Calu3 (cell line): ENCODE measurements at places on chromosomes 1 and 21.

DNA sequence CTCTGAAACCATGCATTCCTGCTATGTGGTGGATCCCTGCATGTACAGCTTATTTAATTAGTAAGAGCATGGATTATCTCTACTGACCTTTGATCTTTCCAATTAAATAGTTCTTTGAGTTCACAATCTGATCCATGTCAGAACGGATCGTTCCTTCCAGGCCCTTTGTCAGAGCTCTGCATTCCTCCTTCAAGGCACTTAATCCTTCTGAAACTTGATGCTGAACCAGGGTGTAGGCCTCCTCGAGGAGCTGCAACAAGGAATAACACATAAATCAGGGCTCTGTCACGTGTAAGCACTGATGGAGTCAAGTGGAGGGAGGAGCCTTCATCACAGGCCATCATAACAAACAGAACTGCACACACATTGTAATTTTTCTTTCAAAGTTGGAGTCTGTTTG is 68.4 kb upstream of the EDEM3 start:
- DNase-seq, result no peak

- DNase-seq, result no peak
These were observed 318.1 kb downstream of the HHIPL2 start for GRCh38 chr1:222229672-222230312.

DNA sequence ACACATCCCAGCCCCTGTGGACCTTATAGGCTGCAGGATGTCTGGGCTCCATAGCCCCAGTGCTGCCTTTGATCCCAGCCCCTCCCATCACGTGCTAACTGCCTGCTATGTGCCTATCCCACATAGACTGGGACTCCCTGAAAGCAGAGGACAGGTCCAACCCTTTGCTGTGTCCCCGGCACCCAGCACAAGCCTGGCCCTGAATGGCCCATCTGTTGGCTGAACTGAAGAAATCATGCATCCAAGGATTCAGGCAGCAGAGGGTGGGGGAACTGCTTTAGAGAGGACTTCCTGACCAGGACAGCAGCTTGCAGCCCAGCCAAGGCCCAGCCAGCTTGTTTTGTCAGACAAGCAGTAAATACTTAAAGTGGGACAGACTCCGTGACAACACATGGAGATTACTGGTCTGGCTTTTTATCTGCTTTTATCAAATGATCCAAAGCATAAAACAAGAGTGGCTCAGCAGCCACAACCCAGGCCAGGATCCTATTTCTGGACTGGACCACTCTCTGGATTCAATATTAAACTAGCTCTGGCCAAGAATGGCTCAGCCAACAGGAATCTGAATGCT is 69.3 kb downstream of the GLIS1 start:
- DNase-seq, result no peak

- no peak for DNase-seq
These were observed 10.7 kb downstream of the SNX7 start for GRCh38 chr1:98672189-98672588.

DNA sequence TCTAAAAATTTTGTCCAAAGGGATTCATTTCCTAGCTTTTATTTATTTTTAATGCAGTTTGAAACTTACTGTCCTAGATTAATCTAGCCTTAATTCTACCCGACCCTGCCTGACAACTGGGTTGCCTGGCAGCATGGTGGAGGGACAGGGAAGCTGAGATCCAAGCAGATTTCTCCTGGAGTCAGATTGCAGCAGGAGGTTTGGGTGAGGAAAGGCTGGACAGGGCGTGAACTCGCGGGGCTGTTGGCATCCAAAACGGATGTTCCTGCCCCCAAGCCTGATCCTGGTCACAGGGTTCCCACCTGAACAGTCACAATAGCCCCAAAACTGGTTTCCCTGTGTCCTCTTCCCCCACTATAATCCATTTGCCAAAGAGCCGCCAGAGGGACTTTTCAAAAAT is 23.2 kb downstream of the TCEA3 start:
- no peak for DNase-seq

DNA sequence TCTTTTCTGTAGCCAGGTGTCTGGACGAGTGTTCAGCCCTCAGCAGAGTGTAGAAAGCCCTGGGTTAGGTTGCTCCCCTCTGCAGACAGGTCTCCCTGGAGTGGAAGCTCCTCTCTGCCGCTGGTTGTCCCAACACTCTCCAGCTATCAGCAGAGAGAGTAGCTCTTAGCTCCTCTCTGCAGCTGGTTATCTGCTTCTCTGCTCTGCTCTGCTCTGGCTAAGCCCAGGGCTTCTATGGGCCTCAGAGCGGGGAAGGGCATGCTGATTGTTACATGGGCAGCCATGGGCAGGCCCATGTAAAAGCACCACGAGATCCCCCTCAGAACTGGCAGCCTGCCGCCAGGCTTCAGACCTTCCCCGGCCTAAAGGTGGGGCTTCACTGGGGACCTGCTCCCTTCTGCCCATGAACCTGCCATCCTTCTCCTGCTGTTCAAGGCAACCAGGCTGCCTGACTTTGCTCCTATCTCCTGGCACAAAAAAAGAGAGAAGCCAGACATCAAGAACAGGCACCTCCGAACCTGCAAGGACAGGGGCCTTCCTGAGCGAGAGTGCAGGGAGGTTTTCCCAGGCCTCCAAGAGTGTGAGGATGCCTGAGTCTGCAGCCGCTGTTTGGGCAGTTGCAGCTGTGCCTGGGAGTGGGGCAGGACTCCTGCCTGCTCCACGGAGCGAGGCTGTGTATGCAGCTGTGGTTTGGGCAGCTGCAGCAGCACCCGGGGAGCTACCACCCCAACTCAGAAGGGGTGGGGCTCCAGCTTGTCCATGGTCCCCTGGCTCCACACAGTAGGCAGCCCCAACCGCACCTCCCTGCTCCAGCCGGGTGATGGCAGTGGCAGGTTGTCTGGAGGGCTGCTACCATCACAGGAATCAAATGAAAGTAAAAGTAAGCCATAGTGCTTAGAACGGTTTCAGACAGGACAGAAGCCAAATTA is 973.7 kb downstream of the LTN1 start:
- DNase-seq, result peak; percentile 64

DNA sequence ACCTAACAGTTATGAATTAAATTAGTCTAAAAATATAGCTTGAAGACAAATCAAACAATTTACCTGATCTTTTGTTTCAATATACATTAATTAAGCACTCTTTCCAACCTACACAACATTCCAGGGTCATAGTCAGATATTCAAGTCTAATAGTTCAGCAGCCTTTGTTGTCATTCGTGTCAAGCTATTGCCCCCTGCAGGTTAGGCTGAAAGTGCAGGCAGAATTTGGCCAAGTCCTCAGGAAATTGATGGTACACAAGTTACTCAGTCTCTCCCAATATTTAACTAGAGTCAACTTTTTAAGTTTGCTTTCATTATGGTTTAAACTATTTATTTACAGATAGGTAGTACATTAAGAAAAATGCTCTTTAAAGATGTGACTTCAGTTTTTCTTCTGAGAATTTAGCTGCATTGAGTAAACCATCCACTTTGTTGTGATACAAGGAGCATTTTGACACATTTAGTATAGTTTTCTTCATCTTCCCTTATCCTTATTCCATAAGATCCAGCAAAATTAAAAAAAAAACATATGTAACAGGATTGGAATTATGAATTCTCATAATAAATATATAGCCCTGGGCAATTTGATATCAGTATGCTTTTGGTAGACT is 130.3 kb upstream of the DPYD start:
- peak; percentile 76 for DNase-seq

GRCh38 chr1:5971471-5972197 is 20.6 kb downstream of the NPHP4 start:
- DNase-seq, result no peak
